ENCODE measurements at places on chromosomes 2 and 18.

DNA sequence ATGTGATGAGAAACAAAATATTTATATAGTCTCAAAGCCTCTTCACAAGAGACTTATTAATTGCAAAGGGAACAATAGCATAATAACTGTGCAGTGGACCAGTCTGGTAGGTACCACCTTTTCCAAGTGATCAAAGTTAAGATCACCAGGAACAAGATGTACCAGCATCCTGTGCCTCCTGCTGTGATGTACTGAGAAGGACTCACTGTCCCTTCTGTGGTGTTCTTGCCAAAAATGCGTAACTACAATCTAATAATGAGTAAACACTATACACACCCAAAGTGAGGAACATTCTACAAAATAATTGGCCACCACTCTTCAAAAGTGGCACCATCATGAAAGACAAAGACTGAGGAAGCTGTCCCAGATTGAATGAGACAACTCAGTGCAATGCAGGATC is 14.5 kb downstream of the GNLY start:
- no peak for DNase-seq

DNA sequence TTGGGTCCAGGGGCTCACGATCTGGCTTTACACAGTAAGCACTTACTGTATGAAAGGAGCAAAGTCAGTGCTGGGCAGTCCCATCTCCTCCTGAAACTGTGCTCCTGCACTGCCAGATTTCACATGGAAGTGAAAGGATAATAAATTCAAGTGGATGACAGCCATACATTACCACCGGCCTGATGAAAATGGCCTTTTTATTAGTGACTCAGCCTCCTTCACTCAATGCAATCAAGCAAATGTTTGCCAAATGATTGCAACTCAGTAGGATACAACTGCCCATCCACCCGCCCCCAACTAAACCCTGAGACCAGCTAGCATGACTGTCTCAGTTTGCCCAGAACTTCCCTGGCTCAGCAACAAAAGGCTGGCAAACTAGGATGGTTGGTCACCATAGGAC is 77.1 kb downstream of the MYO5B start:
- DNase-seq = no peak

DNA sequence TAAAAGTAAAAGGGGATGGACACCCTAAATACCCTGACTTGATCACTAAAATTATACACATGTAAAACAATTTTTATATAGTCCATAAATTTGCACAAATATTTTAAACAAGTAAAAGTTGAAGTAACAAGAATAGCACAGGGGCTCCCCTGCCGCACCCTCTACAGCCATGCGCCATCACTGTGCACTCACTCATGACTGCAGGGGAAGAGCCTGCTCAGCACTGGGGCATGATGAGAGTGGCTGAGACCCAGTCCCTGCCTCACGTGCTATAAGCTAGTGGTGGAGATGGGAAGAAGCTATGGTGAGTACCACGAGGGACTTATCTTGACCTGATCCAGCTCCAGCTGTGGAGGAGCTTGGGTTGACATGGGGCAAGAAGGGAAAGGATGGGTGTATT is 46.9 kb upstream of the MYO1B start:
- DNase-seq = no peak

- DNase-seq = no peak
These were observed 108.5 kb upstream of the COL5A2 start for GRCh38 chr2:189287982-189288521.

- no peak for DNase-seq
These were observed 33.8 kb upstream of the DNAJC10 start for GRCh38 chr2:182682210-182682609.

DNA sequence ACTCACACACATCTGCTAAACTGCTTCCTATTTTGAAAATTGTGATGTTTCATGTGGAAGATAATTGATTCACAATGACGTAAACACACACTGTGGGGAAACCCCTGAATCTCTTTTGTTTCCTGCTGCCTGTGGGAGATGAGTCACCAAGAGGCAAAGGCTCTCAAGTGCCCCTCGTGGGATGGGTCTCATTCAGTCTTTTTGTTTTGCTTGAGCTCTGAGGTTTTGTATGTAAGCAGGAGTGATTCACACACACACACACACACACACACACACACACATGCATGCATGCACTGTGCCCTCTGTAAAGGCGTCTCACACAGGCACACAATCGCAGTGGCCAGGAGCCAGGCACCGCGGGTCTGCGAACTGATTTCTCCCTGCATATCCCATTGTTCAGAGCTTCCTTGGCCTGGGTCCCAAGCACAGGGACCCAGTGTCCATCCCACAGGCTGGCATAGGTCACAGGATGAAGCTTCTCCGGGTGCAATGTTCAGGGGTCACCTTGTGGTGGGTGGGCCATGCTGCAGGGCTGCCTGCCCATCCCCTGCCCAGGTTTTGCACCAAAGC is 12.1 kb upstream of the ARHGEF4 start:
- DNase-seq = no peak

- no peak for DNase-seq
These were observed 137.3 kb downstream of the ZNF804A start for GRCh38 chr2:184735611-184736010.

- no peak for DNase-seq
These were observed 21.6 kb downstream of the KCNG2 start for GRCh38 chr18:79819064-79819967.

DNA sequence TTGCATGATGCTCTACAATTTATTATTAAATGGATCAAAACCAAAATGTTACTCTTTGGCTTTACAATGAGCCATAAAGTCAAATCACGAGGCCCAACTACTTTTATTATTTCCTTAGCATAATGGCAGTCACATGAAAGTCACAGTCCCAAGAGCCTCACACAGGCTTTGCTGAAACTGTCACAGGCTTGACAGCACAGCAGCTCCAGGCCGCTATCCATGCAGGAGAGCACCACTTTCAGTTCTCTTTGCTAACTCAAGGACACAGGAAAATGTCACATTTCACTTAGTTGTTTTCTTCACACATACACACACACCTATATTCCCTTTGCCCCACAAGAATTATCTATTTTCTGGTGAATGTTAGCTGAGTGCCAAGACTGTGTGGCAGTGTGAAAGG is 11.1 kb upstream of the MSGN1 start:
- DNase-seq = no peak

GRCh38 chr2:43980902-43981301 is 14.9 kb downstream of the LRPPRC start:
- DNase-seq = no peak

GRCh38 chr2:55966401-55967118 is 43.0 kb upstream of the EFEMP1 start:
- no peak for DNase-seq

GRCh38 chr2:163133602-163134001 is 295.0 kb upstream of the KCNH7 start:
- no peak for DNase-seq

- DNase-seq = no peak
These were observed 104.6 kb downstream of the EVA1A start for GRCh38 chr2:75456111-75456510.

DNA sequence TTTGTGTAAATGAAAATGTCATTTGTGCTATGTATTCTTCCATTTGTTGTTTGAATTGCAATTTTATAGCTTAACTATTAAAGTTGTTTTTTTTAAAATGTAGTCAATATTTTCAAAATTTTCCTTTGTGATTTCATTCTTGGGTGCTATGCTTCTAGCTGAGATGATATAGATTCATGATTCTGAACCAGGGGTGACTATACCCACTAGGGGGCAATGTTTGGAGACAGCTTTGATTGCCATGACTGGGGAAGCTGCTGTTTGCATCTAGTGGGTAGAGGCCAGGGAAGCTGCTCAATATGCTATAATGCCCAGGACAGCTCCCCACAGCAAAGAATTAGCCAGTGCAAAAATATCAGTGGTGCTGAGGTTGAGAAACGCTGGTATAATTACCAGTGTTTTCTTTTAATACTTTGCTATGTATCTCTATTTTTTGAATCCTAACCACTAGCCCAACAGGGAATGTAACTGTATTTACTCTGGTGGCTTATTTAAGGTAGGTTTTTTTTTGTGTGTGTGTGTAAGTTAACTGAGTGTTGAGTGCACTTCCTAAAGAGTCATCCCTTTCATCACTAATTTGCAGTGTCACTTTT is 99.7 kb downstream of the MEP1B start:
- no peak for DNase-seq

GRCh38 chr2:200756618-200757321 is 54.9 kb upstream of the BZW1 start:
- no peak for DNase-seq

DNA sequence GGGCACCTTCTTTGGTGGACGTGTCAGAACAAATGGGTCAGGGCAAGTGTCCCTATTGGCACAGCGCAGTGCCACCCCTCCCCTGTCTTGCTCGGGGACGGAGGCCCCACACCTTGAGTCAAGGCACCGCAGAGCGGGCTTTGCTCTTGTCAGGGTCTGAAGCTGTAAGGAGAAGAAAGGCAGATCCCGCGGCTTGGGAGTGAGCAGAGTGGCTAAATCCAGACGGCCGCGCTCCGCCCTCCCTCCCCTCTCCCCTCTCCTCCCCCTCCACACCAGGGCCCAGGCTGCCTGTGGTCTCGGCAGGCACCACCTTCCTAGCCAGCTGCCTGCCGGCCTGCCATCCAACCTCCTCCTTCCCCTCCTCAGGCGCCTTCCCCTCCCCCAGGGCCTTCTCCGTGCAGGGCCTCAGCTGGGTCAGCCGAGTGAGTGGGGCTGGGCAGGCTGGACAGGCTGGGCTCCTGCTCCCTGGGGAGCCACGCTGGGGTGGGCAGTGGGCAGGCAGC is 25.8 kb downstream of the SPEG start:
- DNase-seq = no peak

GRCh38 chr2:72289736-72290135 is 142.1 kb upstream of the CYP26B1 start:
- no peak for DNase-seq

DNA sequence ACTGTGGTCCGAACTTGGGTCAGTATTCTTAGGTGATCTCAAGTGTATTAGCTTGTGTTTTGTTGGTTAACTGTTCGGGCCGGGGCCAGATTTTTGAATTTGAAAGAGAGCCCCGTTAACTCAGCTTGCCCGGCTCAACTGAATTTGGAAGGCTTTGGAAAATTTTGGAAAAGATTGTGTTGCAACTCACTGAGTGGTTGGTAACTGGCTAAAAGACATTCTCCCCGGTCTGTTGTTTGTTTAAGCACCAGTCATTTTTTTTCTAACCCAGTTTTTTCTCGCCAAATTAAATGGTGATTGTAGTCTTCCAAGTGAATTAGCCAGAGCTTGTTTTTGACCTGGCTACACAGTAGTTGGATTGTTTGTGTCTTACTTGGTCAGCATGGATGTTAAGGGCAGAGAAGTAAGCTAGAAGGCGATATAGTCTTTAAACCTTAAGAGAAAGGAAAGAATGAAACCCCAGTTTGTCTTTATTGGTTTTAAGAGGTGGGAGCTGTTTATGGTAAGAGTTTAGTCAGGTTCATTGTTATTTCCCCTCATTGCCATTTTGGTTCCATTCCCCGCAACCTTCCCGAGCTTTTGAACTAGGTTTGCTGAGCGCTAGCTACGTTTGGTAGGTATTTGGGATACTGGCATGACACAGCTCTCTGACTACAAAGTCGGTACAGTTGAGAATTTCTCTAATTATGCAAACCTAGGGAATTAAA is 2.4 kb downstream of the MAP4K4 start:
- DNase-seq = no peak

DNA sequence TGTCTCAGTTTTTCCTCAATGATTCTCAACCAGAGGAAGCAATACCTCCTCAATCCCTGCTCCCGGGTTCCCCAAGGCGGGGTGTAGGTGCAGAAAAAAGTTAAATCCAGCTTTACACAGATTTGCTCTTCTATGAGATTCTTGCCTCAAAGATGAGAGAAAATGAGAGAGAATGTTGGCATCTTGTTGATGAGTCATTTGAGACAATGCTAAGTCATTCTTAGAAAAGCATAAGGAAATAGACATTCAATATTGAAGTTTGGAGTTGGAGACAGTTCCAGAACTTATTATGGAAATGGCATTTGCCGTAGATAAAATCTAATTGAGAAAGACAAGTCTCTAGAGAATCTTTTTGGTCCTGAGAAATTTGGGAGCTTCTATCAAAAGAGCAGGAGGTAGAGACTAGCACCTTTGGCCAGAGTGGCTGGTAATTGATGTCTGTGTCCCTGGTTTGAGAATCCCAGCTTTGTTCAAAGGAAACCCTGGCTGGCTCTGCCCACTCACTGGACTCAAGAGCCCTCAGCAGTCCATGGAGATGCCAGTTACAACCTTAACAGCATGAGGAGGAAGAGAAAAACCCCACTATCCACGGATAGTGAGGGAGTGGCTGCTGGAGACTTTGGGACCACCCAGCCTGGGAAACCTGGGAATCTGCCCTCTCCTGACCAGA is 181.2 kb downstream of the FAM124B start:
- no peak for DNase-seq

GRCh38 chr2:174024524-174025270 is 59.5 kb upstream of the SP3 start:
- DNase-seq = no peak

DNA sequence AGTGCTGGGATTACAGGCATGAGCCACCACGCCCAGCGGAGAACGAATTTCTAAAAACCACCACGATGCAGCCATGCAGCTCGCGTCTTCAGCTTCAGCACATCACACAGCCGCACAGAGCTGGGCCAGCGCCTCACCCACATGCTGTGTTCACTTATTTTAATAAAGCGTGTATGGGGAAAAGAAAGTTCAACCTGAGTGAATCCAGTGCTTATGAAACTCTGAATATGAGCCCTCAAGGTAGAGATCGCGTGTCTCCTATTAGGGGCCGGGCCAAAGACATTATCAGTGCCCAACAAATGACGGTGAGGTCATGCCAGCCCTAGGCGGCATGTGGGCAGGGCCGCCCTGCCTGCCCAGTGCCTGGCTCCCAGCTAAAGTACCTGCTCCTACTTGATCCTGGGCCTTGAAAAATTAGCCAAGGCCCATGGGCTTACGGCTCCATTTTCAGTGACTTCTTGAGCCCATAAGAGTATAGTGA is 44.3 kb downstream of the SPRED2 start:
- no peak for DNase-seq

DNA sequence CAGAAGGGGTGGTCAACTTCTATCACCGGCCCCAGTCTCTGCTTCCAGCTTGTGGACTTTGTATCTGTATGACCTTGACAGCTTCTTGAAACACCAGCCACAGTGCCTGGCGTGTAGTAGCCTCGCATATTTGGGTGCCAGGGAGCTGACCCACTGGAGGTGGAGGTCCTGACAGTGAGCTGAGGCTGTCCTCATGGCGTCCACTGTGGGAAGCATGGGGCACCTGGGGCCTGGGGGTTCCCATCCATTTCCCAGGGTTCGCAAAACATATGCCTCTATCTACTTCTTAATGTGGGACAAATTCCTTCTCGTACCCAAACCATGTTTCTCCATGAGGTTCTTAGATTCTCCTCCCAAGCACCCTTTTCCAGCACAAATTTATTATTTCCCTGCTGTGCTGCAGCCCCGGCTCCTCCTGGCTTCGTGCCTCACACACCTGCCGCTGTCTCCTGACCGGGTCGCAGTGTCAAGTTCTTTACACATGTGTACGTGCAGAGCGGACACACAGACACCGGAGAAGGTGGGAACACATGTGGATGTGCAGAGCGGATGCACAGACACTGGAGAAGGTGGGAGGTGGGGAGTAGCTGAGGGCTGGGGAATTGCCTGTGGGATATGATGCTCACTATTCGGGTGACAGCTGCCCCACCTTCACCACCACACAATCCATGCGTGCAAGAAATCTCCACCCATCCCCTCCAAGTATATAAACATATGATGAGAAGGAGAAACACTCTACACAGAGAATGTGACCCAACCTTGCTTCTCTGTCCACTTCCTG is 23.4 kb downstream of the TMEM18 start:
- no peak for DNase-seq

- DNase-seq = no peak
These were observed 55.2 kb upstream of the LDLRAD4 start for GRCh38 chr18:13163167-13163927.

GRCh38 chr18:53886058-53886457 is 338.4 kb downstream of the MBD2 start:
- DNase-seq = no peak

Data from esophagus squamous epithelium (tissue), 5 donors.